ENCODE measurements at places on chromosomes 16 and 17.

DNA sequence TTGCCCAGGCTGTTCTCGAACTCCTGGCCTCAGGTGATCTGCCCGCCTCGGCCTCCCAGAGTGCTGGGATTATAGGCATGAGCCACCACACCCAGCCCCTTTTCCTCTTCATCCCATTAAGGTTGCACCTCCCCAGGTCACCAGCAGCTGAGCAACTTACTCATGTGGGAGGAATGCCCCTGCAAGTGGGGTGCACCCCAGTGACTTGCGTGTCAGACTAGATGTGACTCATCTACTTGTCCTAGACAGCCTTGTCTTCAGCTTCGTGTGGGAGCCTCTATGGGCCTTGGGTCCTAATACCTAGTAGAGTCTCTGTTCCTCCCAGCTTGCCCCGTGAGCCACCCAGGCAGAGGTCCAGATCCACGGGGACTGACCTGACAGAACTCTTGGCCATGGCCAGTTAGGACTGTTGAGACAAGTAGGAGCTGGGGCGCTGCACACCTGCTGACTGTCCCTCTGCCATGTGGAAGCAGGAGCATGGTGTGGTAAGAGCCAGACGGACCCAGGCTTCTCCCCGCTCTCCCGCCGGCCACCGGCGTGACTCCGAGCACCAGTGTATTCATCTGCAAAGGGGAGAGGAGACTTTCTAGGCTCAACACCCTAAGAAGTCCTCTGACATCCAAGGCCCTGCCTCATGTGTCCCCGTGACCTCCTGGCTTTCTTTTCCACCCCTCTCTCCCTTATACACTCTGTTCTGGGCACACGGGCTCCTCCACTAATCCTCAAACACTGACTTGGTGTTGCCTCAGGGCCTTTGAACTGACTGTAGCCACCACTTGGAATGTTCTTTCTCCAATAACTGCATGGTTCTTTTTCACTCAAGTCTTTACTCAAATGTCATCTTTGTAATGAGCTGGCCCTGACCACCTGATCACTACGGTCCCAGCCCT is 11.6 kb upstream of the CBX4 start:
- DNase-seq, result no peak

DNA sequence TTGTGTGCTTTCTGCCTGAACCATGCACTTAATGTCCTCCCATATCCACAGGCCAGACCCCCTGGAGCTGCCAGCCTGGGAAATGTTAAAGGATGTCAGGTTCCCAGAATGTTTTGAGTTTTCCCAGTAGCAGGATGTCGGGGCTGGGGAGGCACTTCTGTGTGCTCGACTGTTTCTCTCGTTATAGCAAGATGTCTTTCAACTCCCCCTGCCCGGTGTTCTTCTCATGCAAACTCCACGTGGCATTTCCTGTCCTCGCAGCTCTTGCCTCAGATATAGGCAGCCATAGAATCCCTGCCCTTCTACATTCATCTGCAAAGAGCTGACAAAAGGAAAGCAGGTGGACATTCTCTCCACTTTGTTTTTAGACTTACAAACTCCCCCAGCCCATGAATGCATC is 457.2 kb upstream of the CDH11 start:
- no peak for DNase-seq

- DNase-seq, result no peak
These were observed 6.6 kb upstream of the PIK3R6 start for GRCh38 chr17:8873801-8874715.

- peak; percentile 65 for DNase-seq
These were observed 3.9 kb downstream of the DLG4 start for GRCh38 chr17:7215652-7216180.

GRCh38 chr16:14101415-14101814 is 30.3 kb downstream of the MRTFB start:
- DNase-seq, result no peak

DNA sequence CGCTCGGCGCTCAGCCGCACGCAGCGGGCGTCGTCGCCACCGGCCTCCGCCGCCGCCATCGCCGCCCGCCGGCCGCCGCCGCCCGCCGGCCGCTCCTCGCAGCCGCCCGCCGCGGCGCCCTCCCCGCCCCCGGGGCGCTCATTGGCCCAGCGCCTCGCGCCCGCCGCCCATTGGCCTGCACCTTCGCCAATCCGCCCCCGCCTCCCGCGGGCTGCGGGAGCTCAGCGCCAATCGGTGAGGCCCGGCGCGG is at the start of gene PGP:
PGP (minus strand) TSS at position 122 of the 250 bp plus-strand sequence; CDS start at position 59, 63 bp downstream.
- DNase-seq, result no peak

DNA sequence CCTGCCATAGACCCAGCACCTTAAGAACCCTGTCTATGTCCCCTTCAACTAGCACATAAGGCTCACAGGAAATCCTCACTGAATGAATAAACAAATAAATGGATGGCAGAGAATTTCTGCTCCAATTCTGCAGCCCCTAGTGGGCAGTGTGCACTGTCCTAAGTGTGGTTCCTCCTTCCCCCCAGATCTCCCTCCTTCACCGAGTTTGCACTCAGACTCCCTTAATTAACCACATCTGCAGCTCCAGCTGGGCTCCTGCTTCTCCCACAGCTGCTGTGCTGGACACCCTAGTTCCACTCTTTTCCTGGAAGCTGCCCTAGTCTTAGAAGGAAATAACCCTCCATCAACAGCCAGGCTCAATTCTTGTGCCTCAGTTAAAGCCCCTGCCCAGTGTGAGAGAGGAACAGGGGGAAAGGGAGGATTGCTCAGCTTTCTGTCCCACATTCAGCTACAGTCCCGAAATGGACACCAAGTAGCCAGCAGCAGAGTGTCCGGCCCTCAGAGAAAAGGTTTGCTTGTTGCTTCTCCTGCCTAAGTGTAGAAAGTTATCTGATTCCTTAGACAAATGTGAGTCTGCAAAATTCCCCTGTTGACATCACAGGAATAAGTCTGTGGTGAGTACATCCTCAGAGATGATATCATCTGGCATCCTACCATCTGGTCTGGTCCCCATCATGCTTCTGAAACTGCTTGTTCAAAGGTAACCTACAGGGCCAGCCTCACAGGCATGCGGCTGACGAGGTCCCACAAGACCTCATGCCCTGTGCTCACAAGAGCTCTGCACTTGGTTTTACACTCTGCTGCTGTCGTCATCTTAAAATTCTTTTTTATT is 12.3 kb downstream of the LRRC3C start:
- peak; percentile 10 for DNase-seq

GRCh38 chr16:27436065-27436464 is 34.1 kb downstream of the IL21R start:
- no peak for DNase-seq

DNA sequence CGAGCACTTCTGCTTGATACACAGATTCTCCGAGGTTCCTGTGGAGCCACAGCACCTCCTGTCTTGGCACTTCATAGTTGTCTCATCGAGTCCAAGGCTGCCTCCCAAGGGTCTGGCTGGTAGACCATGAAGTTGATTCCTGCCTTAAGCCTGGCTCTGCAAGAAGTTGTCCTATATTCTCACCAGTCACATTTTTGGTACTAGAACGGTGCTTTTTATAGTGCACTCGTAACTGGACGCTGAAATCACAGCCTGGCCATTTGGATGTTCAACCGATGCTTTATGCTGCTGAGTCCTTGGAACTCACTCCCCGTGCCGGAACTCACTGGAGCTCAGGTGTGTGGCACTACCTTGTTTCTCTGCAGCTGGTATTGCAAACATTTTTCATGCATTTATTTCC is 35.6 kb downstream of the RMI2 start:
- no peak for DNase-seq

DNA sequence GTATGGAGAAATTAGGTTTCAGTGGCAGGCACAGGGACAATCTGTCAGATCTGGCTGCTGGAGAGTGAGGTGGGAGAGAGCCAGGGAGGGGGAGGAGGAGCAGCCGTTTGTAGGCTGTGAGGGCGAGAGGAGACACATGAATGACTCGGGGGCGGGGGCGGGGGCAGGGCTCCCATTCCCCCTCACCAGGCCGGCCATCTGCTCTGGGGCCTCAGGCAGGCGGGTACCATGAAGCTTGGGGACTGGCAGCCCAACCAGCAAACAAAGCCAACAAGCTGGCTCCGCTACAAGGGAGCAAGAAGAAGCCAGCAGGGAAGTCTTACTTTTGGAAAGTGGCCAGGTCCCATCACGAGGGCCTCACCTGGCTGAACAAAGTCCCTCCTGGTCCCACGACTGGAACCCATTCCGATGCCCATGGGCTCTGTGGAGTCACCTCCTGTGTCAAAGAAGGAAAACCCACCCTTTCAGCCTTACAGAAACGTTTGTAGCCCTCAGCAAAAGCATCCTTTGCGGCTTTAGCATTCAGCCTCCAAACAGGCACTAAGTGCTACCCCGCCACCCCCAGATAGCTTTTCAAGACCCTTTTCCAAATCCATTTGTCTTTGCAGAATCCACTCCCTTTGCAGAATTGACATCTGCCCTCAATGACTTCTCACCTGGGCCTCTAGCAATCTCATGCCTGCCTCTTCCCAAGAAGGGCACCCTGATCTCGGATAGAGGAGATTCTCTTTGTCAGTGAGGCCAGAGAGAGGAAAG is 9.2 kb upstream of the SSTR2 start:
- no peak for DNase-seq

DNA sequence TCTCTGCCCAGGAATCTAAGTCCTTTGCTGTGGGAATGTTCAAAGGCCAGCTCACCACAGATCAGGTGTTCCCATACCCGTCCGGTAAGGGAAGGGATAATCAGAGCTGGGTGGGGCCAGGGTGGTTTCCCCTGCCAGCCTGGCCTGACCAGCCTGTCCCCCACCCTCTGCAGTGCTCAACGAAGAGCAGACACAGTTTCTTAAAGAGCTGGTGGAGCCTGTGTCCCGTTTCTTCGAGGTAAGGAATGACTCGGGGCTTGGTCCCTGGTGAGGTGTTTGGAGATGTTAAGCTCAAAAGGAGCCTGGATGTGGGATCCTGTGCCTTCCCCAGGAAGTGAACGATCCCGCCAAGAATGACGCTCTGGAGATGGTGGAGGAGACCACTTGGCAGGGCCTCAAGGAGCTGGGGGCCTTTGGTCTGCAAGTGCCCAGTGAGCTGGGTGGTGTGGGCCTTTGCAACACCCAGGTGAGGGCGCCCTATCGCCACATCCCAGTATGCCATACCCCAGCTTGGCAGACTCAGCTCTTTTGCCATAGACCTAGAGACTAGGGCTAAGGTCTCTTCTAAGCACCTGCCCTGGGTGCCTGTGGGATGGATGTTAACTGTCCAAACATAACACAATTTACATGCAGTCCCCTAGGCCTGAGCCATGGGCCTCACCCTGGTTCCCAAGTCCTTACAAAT is 997 bp downstream of the ACADVL start:
- DNase-seq, result peak; percentile 74

GRCh38 chr16:1338119-1338730 is 4.8 kb downstream of the BAIAP3 start:
- peak; percentile 45 for DNase-seq

- no peak for DNase-seq
These were observed 5.0 kb upstream of the TNFRSF13B start for GRCh38 chr17:16976725-16977550.
